Hair follicle dermal papilla cell (primary cell): ENCODE measurements at places on chromosomes 16 and 17. TPM values are rescaled to one million over a fixed set of nuclear protein-coding genes. Genes with fewer than 3 reads are reported as not detected.

ODAD4 gene
- 0.97 and 1.3 TPM in 2 replicates for total RNA-seq

ZNF785 gene
- 11.1 and 15.6 TPM in 2 replicates for total RNA-seq

CCDC154 gene
- under 0.01 and 0.24 TPM in 2 replicates for total RNA-seq

MT4 gene
- not detected in 2 replicates for total RNA-seq

SYCE1L gene
- 0.32 TPM in 1 of 2 replicates, not detected in the other for total RNA-seq

ATP1B2 gene
- not detected in 2 replicates for total RNA-seq

PDILT gene
- total RNA-seq, result not detected in 2 replicates

SPATA22 gene
- 0.49 and 0.85 TPM in 2 replicates for total RNA-seq

HAS3 gene
- total RNA-seq, result 0.49 and 2.4 TPM in 2 replicates

KRT12 gene
- not detected in 2 replicates for total RNA-seq

KRTAP2-3 gene
- total RNA-seq, result not detected in 2 replicates

KPNA2 gene
- 59.1 and 68.4 TPM in 2 replicates for total RNA-seq

C16orf74 gene
- total RNA-seq, result 2.1 and 2.3 TPM in 2 replicates

PYDC1 gene
- not detected in 2 replicates for total RNA-seq

TGFB1I1 gene
- 139 and 141 TPM in 2 replicates for total RNA-seq

ABCA6 gene
- 27.1 and 28.6 TPM in 2 replicates for total RNA-seq

VASN gene
- total RNA-seq, result 228 and 251 TPM in 2 replicates

ABI3 gene
- 3.4 TPM in 1 of 2 replicates, not detected in the other for total RNA-seq

IL17C gene
- not detected in 2 replicates for total RNA-seq

NDUFB10 gene
- 63.9 and 89.5 TPM in 2 replicates for total RNA-seq

FMNL1 gene
- total RNA-seq, result 14.8 and 22.0 TPM in 2 replicates

KRTAP4-16 gene
- total RNA-seq, result not detected in 2 replicates

ABCC12 gene
- total RNA-seq, result 0.12 and 0.16 TPM in 2 replicates

JUP gene
- total RNA-seq, result 8.5 and 10.4 TPM in 2 replicates

CTRB1 gene
- not detected in 2 replicates for total RNA-seq

HSD17B1 gene
- total RNA-seq, result 0.12 and 0.81 TPM in 2 replicates

HOXB4 gene
- 1.3 and 2.1 TPM in 2 replicates for total RNA-seq

WFIKKN2 gene
- not detected in 2 replicates for total RNA-seq

TTLL6 gene
- total RNA-seq, result not detected in 2 replicates

CCL23 gene
- not detected in 2 replicates for total RNA-seq

ZSCAN10 gene
- not detected in 2 replicates for total RNA-seq

KRT35 gene
- total RNA-seq, result not detected in 2 replicates

ITGAL gene
- total RNA-seq, result not detected in 2 replicates

PCGF2 gene
- 3.6 and 3.9 TPM in 2 replicates for total RNA-seq

KCNH4 gene
- under 0.01 TPM in 1 of 2 replicates, not detected in the other for total RNA-seq

PRAC2 gene
- not detected in 2 replicates for total RNA-seq

CCR7 gene
- total RNA-seq, result not detected in 2 replicates
